CD8-positive, alpha-beta memory T cell (primary cell): ENCODE measurements at places on chromosomes 1 and 21. TPM values are rescaled to one million over a fixed set of nuclear protein-coding genes. Genes with fewer than 3 reads are reported as not detected.

DNA sequence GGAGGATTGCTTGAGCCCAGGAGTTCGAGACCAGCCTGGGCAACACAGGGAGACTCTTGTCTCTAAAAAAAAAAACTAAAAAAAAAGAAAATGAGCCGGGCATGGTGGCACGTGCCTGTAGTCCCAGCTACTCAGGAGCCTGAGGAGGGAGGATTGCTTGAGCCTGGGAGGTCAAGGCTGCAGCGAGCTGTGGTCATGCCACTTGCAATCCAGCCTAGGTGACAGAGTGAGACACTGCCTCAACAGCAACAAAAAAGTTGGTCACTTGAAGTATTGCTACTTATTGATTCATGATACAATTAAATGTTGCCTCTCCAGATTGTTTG, 57.9 kb upstream of the CXADR start:
- no peaks in the 10 kb centered on the region for H3K27me3 ChIP-seq
- H3K4me3 ChIP-seq, result no peak overlapping the region
- no peaks in the 10 kb centered on the region for H3K36me3 ChIP-seq

SYT6 gene
- polyA plus RNA-seq, result not detected

- no peaks in the 10 kb centered on the region for H3K4me1 ChIP-seq
- H3K4me3 ChIP-seq, result no peak overlapping the region
- no peaks in the 10 kb centered on the region for H3K36me3 ChIP-seq
- H3K27me3 ChIP-seq, result no peaks in the 10 kb centered on the region
These were observed 118.0 kb downstream of the ACTL8 start for GRCh38 chr1:17873007-17873675.

KRTAP10-2 gene
- polyA plus RNA-seq, result not detected

- no peak overlapping the region for H3K27ac ChIP-seq
- H3K27me3 ChIP-seq, result no peaks in the 10 kb centered on the region
- no peak overlapping the region for H3K4me3 ChIP-seq
- H3K4me1 ChIP-seq, result no peaks in the 10 kb centered on the region
- no peak for DNase-seq
- H3K36me3 ChIP-seq, result no peaks in the 10 kb centered on the region
These were observed 27.6 kb upstream of the SIPA1L2 start for GRCh38 chr1:232657426-232658005.

DNA sequence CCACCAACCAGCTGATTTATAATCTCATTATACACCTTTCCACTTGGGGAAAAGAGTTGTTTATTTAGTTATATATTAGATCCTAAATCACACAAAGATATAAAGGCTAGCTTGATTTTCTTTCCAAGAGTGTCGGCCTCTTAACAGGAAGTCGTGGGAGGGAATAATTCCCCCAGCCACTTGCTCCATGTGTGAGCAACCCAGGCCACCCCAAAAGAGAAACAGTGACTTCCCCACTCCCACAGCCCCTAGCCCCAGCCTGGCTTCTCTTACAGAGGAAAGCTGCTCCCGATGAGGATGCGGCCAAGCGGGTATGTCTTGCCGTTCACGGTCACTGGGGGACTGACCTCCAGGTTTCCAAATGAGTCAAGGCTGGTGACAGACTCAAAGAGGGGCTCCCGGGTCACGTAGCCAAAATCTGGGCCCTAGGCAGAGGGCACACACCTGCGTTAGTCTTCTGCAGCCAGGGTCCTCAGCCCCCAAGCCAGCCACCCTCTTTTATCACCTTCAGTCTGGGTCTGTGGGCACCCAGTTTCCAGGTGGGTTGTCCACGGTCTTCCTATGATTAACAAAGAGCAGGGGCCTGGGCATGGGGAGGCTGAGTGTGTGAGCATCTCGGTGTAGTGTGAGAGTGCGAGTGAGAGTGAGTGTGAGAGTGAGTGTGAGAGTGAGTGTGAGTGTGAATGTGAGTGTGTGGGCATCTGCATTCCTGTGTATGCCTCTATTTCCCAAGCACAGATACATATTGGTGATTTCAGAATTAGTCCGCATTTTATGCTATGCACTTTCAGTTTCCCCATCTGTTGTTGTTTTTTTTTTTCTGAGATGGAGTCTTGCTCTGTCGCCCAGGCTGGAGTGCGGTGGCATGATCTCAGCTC, 25.4 kb upstream of the SDHB start:
- H3K4me3 ChIP-seq, result no peak overlapping the region
- H3K36me3 ChIP-seq, result no peaks in the 10 kb centered on the region
- no peaks in the 10 kb centered on the region for H3K27me3 ChIP-seq
- no peak overlapping the region for H3K27ac ChIP-seq

DNA sequence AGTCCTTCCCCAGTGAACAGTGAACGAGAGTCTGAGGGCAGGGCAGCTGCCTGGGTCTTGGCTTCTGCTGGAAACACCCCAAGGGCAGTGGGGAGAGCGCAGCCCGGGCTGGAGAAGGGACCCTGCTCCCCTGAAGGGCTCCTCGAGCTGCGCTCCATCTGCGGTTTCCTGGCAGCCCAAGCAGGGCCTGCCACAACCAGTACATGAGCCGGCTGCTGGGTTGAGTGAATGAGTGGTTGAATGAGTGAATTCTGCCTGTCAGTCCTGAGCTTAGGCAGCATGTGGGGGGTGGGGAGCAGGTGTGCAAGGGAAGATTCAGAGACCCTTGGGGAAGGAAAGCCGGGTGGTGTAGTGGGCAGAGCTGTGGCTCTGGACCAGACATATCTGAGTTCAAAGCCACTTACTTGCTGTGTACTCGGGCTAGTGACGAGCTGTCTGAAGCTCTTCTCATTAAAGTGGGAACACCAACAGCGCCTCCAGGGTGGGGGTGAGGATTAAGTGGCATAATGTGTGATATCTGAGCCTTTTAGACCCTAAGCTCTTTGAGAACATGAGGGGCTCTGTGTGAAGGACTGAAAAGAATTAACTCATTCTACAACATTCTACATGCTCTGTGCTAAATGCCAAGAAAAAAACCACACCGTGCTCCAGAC, 3.7 kb downstream of the OPRD1 start:
- H3K36me3 ChIP-seq, result no peaks in the 10 kb centered on the region
- no peak overlapping the region for H3K4me3 ChIP-seq
- DNase-seq, result no peak
- H3K27ac ChIP-seq, result no peak overlapping the region
- H3K4me1 ChIP-seq, result no peaks in the 10 kb centered on the region

C1QC gene
- not detected for polyA plus RNA-seq

PTGFR gene
- polyA plus RNA-seq, result not detected

GRCh38 chr1:167501515-167502191, 16.7 kb downstream of the CD247 start:
- no peak overlapping the region for H3K27ac ChIP-seq
- H3K4me1 ChIP-seq, result peaks cover 98% of the 10 kb centered on the region
- peak overlapping the region; percentile 21 for H3K4me3 ChIP-seq
- DNase-seq, result no peak
- H3K36me3 ChIP-seq, result peaks cover 18% of the 10 kb centered on the region

DNA sequence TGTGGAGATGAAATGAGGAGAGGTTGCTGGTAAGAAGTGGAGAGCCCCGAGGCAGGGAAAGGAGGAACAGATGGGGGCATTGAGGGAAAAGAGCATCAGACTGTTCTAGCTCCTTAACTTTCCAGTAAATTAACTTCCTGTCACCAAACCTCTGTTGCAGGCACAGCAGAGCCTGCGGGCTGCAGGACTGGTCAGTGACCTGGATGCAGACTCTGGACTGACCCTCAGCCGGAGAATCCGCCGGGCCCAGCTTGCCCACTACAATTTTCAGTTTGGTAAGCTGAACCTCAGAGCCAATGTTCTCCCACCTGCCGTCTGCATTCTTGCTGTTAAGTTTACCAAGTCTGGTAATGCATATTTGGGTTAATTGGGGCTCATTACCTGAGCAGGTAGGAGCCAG, 2.5 kb upstream of the ECM1 start:
- no peaks in the 10 kb centered on the region for H3K27me3 ChIP-seq
- peaks cover 11% of the 10 kb centered on the region for H3K36me3 ChIP-seq
- no peak overlapping the region for H3K4me3 ChIP-seq
- H3K4me1 ChIP-seq, result no peaks in the 10 kb centered on the region
- peak overlapping the region; percentile 38 for H3K27ac ChIP-seq

DNA sequence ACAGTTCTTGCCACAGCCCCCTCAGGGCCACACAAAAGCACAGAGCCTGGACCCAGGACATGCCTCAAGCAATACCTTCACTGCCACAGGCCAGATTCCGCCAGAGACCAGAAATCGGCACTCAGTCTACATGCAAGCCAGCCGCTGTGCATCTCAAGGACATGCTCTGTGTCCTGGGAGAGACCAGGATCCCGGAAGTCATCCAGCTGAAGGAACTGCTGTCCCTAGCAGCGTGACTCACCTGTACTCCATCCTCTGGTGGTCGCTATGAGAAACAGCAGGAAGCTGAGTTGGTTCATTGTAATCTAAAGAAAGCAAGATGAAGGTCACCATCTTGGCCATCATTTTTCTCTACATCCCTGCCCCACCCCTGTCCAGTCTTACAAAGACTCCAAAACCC, 401 bp downstream of the ITLN1 start:
- no peaks in the 10 kb centered on the region for H3K4me1 ChIP-seq
- peaks cover 5% of the 10 kb centered on the region for H3K27me3 ChIP-seq
- H3K4me3 ChIP-seq, result no peak overlapping the region
- H3K36me3 ChIP-seq, result no peaks in the 10 kb centered on the region
- no peak overlapping the region for H3K27ac ChIP-seq

- H3K36me3 ChIP-seq, result no peaks in the 10 kb centered on the region
- H3K27ac ChIP-seq, result peak overlapping the region; percentile 79
- no peak for DNase-seq
- no peaks in the 10 kb centered on the region for H3K27me3 ChIP-seq
These were observed 13.1 kb downstream of the PDIK1L start for GRCh38 chr1:26124418-26125331.

CD244 gene
- 40.7 TPM for polyA plus RNA-seq

- no peak for DNase-seq
- no peak overlapping the region for H3K27ac ChIP-seq
- H3K4me3 ChIP-seq, result no peak overlapping the region
- H3K4me1 ChIP-seq, result peaks cover 2% of the 10 kb centered on the region
These were observed 174.7 kb downstream of the ADGRL4 start for GRCh38 chr1:78831731-78832360.

PRSS38 gene
- polyA plus RNA-seq, result not detected

GRCh38 chr21:16863908-16864307, 648.9 kb upstream of the CXADR start:
- no peak for DNase-seq
- no peaks in the 10 kb centered on the region for H3K27me3 ChIP-seq
- no peaks in the 10 kb centered on the region for H3K36me3 ChIP-seq
- H3K4me3 ChIP-seq, result no peak overlapping the region

GRCh38 chr1:41573194-41573593, 88.7 kb upstream of the EDN2 start:
- DNase-seq, result no peak
- H3K4me1 ChIP-seq, result peaks cover 5% of the 10 kb centered on the region
- no peak overlapping the region for H3K4me3 ChIP-seq
- peaks cover 3% of the 10 kb centered on the region for H3K36me3 ChIP-seq

GRCh38 chr1:101408212-101409042, 171.6 kb downstream of the S1PR1 start:
- H3K27me3 ChIP-seq, result no peaks in the 10 kb centered on the region
- no peak overlapping the region for H3K4me3 ChIP-seq
- no peaks in the 10 kb centered on the region for H3K4me1 ChIP-seq
- no peak for DNase-seq

PCP4L1 gene
- not detected for polyA plus RNA-seq

CA6 gene
- 3.7 TPM for polyA plus RNA-seq

DNA sequence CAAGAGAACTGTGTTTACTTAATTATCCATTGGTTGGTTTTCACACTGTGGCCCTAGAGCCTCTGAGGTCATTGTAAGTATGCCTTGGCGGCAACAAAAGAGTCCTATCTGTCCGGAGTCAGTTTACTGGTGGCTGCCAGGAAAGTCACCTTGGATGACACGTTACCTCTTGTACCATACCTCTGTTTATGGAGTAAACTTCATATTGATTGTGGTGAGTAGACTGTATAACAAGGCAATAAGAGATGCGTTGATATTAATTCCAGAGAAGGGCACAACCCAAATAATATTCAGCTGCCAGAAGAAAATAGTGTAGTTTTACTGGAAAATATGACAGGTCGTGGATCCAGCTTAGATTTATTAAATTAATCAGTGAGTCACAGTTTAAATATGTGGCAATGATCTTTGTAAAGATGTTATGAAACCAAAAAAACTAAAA, 20.4 kb upstream of the KIF14 start:
- no peaks in the 10 kb centered on the region for H3K36me3 ChIP-seq
- peak overlapping the region; percentile 52 for H3K27ac ChIP-seq
- no peak overlapping the region for H3K4me3 ChIP-seq

- H3K27me3 ChIP-seq, result no peaks in the 10 kb centered on the region
- no peak overlapping the region for H3K27ac ChIP-seq
- no peaks in the 10 kb centered on the region for H3K4me1 ChIP-seq
- no peak for DNase-seq
These were observed 14.5 kb upstream of the SERTAD4 start for GRCh38 chr1:210218047-210218446.

CORT gene
- polyA plus RNA-seq, result not detected

- H3K4me3 ChIP-seq, result no peak overlapping the region
- H3K27me3 ChIP-seq, result no peaks in the 10 kb centered on the region
- H3K27ac ChIP-seq, result no peak overlapping the region
- H3K36me3 ChIP-seq, result no peaks in the 10 kb centered on the region
- no peaks in the 10 kb centered on the region for H3K4me1 ChIP-seq
These were observed 24.1 kb upstream of the TTF2 start for GRCh38 chr1:117036018-117036461.

GRCh38 chr1:84991097-84991920, 5.6 kb downstream of the MCOLN2 start:
- H3K4me1 ChIP-seq, result peaks cover 10% of the 10 kb centered on the region
- H3K27me3 ChIP-seq, result no peaks in the 10 kb centered on the region
- no peak overlapping the region for H3K27ac ChIP-seq
- no peak overlapping the region for H3K4me3 ChIP-seq

S100A7 gene
- not detected for polyA plus RNA-seq

PLA2G2D gene
- polyA plus RNA-seq, result not detected

DNA sequence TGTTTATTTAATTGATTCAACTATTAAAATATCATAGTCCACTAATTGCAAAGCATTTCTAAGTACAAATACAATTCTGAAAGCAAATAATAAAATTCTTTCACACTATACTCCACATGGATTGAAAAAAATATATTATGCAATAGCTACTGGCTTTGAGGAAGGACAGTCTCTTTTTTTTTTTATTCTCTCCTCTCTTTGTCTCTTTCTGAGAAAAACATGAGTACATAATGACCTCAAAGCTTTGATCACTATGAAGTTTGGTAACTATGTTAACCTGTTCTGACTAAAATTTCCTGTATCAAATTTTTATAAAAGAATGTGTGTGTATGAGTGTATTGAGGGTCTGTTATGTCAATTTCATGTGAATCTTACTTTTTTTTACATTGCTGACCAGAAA, 96.2 kb downstream of the RGS2 start:
- H3K27ac ChIP-seq, result no peak overlapping the region
- H3K36me3 ChIP-seq, result no peaks in the 10 kb centered on the region
- H3K27me3 ChIP-seq, result no peaks in the 10 kb centered on the region
- H3K4me1 ChIP-seq, result no peaks in the 10 kb centered on the region

GRCh38 chr1:42442662-42443061, 13.2 kb downstream of the ZMYND12 start:
- H3K36me3 ChIP-seq, result no peaks in the 10 kb centered on the region
- no peak overlapping the region for H3K27ac ChIP-seq
- no peak overlapping the region for H3K4me3 ChIP-seq
- H3K27me3 ChIP-seq, result no peaks in the 10 kb centered on the region
